ENCODE measurements at places on chromosomes 3 and 15. TPM values are rescaled to one million over a fixed set of nuclear protein-coding genes. Genes with fewer than 3 reads are reported as not detected.

DNA sequence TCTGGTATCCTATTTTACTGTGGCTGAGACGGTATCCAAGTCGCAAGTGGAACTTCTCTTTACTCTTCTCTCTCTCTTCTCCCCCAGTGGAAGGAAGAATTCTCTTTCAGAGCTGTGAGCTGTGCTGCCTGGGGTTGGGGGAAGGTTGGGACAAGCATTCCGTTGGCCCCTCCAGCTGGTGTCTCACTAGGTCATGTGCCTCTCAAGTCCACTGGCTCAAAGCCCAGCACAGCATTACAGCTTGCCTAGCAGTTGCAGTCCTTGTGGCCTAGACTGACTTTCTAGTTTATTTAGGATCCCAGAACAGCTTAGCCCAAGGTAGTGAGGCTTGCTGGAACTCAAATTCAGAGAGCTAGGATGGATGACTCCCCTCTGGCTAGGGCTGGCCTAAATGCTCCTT, 76.1 kb upstream of the SPATA16 start:
- no peaks in the 10 kb centered on the region for H3K4me1 ChIP-seq
- H3K4me3 ChIP-seq, result no peak overlapping the region
- no peak for DNase-seq
- H3K27me3 ChIP-seq, result no peaks in the 10 kb centered on the region

- H3K4me1 ChIP-seq, result no peaks in the 10 kb centered on the region
- DNase-seq, result no peak
- H3K4me3 ChIP-seq, result no peak overlapping the region
Observed at GRCh38 chr3:139491966-139492365, 15.7 kb upstream of the RBP2 start.

- no peaks in the 10 kb centered on the region for H3K36me3 ChIP-seq
- no peak overlapping the region for H3K4me3 ChIP-seq
- no peaks in the 10 kb centered on the region for H3K4me1 ChIP-seq
- no peak for DNase-seq
- no peaks in the 10 kb centered on the region for H3K27me3 ChIP-seq
- no peak overlapping the region for H3K27ac ChIP-seq
Observed at GRCh38 chr3:122961146-122961545, 66.4 kb downstream of the SEMA5B start.

DNA sequence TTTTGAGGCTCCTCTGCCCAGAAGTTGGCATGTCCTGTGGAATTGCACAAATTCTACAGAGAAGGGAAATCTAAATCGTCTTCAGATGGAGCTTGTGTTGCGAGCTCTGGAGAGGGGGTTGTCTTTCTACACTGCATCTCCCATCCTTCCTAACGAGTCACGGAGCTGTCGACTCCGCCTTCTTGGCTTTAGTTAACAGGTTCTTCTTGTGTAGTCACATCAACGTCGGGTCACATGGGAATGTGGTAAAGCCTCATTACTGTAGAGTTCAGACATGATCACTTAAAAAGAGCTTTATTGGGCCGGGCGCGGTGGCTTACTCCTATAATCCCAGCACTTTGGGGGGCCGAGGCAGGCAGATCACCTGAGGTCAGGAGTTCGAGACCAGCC, 60.0 kb downstream of the DNASE1L3 start:
- DNase-seq, result no peak
- H3K27me3 ChIP-seq, result no peaks in the 10 kb centered on the region
- H3K4me1 ChIP-seq, result no peaks in the 10 kb centered on the region
- H3K4me3 ChIP-seq, result no peak overlapping the region

DNA sequence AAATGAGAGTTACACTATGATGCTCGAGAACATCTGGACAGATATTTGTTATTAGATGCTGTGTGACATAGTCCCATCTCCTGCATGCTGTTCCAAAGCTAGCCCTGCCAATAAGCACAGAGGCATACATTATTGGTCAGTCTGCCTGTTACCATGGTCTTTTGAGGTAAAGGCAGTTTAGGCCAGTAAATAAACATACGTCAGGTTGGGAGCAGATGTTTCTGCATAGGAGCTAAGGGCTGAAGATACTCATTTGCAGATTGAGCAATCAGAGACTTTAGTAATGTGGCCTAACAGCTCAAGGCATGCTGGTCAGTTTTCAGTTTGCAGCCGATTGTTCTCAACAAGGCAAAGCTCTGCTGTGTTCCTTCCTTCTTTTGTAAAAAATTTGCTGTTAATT, 192.9 kb downstream of the ADAMTSL3 start:
- H3K4me3 ChIP-seq, result no peak overlapping the region
- H3K27ac ChIP-seq, result no peak overlapping the region
- no peak for DNase-seq
- H3K27me3 ChIP-seq, result no peaks in the 10 kb centered on the region
- no peaks in the 10 kb centered on the region for H3K36me3 ChIP-seq

DNA sequence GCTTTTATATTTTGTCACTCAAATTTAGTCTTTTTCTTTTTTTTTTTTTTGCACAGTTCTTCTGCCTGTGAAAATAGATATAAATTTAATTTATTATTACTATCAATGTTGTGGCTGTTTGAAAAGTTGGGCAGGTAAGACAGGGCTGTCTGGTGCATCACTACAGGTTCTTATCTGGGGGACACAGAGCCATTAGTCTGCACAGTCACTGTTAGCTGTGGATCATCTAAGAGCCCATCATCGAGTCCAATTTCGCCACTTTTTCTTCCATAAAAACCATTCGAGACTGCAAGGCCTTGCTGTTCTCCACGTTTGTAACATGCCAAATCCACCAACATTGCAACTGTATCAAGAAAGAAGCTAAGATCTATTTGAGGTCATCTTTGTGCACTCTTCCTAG, 325.6 kb upstream of the UMPS start:
- no peak for DNase-seq
- H3K4me1 ChIP-seq, result no peaks in the 10 kb centered on the region
- H3K36me3 ChIP-seq, result no peaks in the 10 kb centered on the region
- H3K4me3 ChIP-seq, result no peak overlapping the region
- H3K27me3 ChIP-seq, result peaks cover 2% of the 10 kb centered on the region
- no peak overlapping the region for H3K27ac ChIP-seq

CPN2 gene
- not detected for total RNA-seq

DNA sequence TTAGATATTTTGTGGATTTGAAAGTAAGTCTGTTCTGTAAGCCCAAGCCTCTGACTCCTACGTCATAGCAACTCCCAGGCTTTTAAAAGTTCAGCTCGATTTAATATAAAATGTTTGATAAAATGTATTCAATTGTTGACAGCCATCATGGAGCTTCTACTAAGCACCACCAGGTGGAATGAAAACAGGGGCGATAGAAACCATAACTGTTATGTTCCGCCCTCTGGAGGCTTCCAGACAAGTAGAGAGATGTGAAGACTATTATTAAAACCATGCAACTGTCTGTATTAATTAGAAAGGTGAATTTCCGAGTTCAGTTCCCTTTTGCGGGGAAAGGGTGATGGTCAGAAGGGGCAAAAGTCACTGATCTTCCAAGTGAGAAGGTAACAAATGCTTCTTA, 292.2 kb downstream of the NR2F2 start:
- H3K4me1 ChIP-seq, result no peaks in the 10 kb centered on the region
- no peak for DNase-seq
- no peak overlapping the region for H3K4me3 ChIP-seq
- no peaks in the 10 kb centered on the region for H3K36me3 ChIP-seq
